Bronchial smooth muscle cell (primary cell): ENCODE measurements at places on chromosomes 3 and 15. TPM values are rescaled to one million over a fixed set of nuclear protein-coding genes. Genes with fewer than 3 reads are reported as not detected.

The A4GNT gene
- total RNA-seq = not detected in 2 replicates

The SPINT1 gene
- 0.09 and 0.32 TPM in 2 replicates for total RNA-seq

The FETUB gene
- total RNA-seq = not detected in 2 replicates

The FGF7 gene
- total RNA-seq = 393 and 762 TPM in 2 replicates

The SAMMSON gene
- total RNA-seq = not detected in 2 replicates

The CLCN2 gene
- 3.5 and 4.6 TPM in 2 replicates for total RNA-seq

The SEMA3B gene
- 31.7 and 36.9 TPM in 2 replicates for total RNA-seq

The NR2E3 gene
- 0.09 and 0.47 TPM in 2 replicates for total RNA-seq

The CCDC9B gene
- total RNA-seq = 6.0 and 18.8 TPM in 2 replicates

The RTP4 gene
- total RNA-seq = 3.0 and 4.1 TPM in 2 replicates

The ZNF860 gene
- 0.09 and 0.32 TPM in 2 replicates for total RNA-seq
